Osteoblast (primary cell): ENCODE measurements at places on chromosomes 7 and 10. TPM values are rescaled to one million over a fixed set of nuclear protein-coding genes. Genes with fewer than 3 reads are reported as not detected.
A peak's percentile ranks its signal among the peaks of the same experiment; 100 is the strongest.

- H3K36me3 ChIP-seq, result peaks cover 23% of the 10 kb centered on the region
- H3K4me1 ChIP-seq, result peaks cover 15% of the 10 kb centered on the region
- peak; percentile 76 for DNase-seq
These were observed 11.1 kb downstream of the CAMK2G start for GRCh38 chr10:73863039-73863817.

DNA sequence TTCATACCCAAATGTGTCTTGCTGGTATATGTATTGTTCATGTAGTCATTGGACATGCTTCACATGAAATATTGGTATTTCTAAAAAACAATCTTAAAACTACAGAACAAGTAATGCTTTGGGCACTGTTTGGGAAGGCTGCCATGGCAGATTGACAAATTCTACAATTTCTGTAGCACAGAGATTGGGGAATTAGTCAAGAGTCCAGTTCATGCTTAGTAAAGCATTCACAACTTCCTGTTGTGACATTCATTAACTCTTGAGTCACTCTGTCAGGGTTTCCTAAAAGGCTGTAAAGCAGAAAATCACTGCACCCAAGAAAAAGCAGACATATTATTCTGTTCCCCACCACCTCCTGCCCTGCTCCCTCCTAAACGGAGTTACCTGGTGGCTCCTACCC is 398.9 kb downstream of the PHTF2 start:
- H3K27ac ChIP-seq, result peak overlapping the region; percentile 52
- H3K4me3 ChIP-seq, result no peak overlapping the region

DNA sequence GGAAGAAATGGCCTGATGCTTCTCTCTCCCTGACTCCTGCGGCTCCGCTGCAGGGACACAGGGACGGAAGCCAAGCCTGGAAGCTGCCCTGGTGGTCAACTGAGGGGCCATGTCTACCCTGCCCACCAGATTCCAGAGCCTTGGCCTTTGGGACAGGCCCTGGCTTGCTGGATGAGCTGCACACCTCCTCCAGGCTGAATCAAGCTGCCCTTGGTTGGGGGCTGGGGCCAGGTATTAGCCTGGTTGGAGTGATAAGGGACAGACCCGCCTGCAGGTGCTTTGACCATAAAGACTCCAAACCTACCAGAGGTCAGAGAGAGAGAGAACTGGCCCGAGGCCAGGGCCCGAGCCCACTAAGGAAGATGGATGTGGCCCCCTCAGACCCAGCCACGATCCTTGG is 30.1 kb downstream of the CRHR2 start:
- H3K27me3 ChIP-seq, result no peaks in the 10 kb centered on the region
- H3K4me1 ChIP-seq, result no peaks in the 10 kb centered on the region
- no peak overlapping the region for H3K4me3 ChIP-seq
- H3K36me3 ChIP-seq, result no peaks in the 10 kb centered on the region

- no peaks in the 10 kb centered on the region for H3K27me3 ChIP-seq
- H3K27ac ChIP-seq, result no peak overlapping the region
- H3K4me1 ChIP-seq, result no peaks in the 10 kb centered on the region
- no peak for DNase-seq
- H3K36me3 ChIP-seq, result no peaks in the 10 kb centered on the region
These were observed 225.4 kb downstream of the USP6NL start for GRCh38 chr10:11386044-11386443.

The CPA4 gene
- 18.6 and 28.2 TPM in 2 replicates for total RNA-seq

The CLIP2 gene
- total RNA-seq, result 58.3 and 70.9 TPM in 2 replicates

The PAX4 gene
- not detected in 2 replicates for total RNA-seq
